ENCODE measurements at places on chromosomes 16 and 17. TPM values are rescaled to one million over a fixed set of nuclear protein-coding genes. Genes with fewer than 3 reads are reported as not detected.

DNA sequence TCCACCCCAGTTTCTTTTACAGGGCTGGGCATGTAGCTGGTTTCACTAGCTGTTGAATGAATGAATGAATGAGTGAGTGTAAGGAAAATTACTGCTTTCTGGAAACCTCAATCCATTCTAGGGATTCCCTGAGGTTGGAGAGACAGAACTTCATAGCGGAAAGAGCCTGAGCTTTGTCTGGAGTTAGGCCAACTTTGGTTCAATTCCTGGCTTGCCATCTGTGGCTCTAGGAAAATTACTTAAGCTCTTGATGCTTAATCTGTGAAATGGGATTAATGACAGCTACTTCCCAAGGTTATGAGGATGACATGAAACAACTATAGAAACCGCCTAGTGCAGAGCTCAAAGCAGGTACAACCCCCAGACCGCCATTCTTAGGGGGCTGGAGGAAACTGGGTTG is 76.3 kb upstream of the AXIN2 start:
- no peak overlapping the region for H3K4me3 ChIP-seq
- no peaks in the 10 kb centered on the region for H3K36me3 ChIP-seq
- H3K4me1 ChIP-seq, result no peaks in the 10 kb centered on the region
- no peak overlapping the region for H3K27ac ChIP-seq
- H3K27me3 ChIP-seq, result no peaks in the 10 kb centered on the region

DNA sequence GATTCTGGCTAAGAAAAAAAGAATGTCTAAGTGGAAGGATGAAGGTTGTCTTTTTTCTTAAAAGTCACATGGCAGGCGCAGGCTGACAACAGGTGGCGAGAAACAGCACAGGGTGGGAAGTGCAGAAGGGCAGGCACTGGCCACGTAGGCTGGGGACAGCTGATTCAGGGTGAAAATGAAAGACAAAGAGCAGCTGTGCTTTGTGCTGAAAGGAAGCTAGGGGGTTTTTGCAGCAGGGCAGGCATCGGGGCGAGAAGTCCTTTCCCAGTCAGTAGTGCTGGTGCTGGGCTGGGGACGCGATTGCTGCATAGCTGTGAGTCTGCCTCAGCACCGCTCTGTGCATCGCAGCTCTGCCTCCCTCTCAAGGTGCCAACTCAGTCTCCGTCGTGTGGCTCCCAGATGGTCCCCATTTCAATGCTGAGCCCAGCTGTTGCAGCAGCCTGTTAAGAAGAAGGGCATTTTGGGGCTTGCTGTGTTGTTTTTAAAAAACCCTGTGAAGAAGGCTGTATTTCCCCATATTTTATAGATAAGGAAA is 183.1 kb upstream of the CCL2 start:
- H3K27me3 ChIP-seq, result no peaks in the 10 kb centered on the region
- DNase-seq, result no peak
- no peaks in the 10 kb centered on the region for H3K4me1 ChIP-seq
- H3K36me3 ChIP-seq, result no peaks in the 10 kb centered on the region
- H3K27ac ChIP-seq, result no peak overlapping the region
- no peak overlapping the region for H3K4me3 ChIP-seq

GRCh38 chr16:50282010-50282538 is 15.7 kb downstream of the ADCY7 start:
- peaks cover 26% of the 10 kb centered on the region for H3K36me3 ChIP-seq
- DNase-seq, result peak; percentile 44
- H3K4me3 ChIP-seq, result peak overlapping the region; percentile 37
- peak overlapping the region; percentile 68 for H3K27ac ChIP-seq

Gene CMTM2
- total RNA-seq, result not detected

- DNase-seq, result no peak
- no peaks in the 10 kb centered on the region for H3K4me1 ChIP-seq
- no peak overlapping the region for H3K4me3 ChIP-seq
- H3K27me3 ChIP-seq, result no peaks in the 10 kb centered on the region
These were observed 828.3 kb upstream of the EEF2KMT start for GRCh38 chr16:5925850-5926249.

- H3K27ac ChIP-seq, result no peak overlapping the region
- H3K27me3 ChIP-seq, result no peaks in the 10 kb centered on the region
- no peak for DNase-seq
- peaks cover 6% of the 10 kb centered on the region for H3K36me3 ChIP-seq
- no peaks in the 10 kb centered on the region for H3K4me1 ChIP-seq
These were observed 280.4 kb downstream of the SLC39A11 start for GRCh38 chr17:72811976-72812687.

GRCh38 chr16:52805559-52806168 is 247.0 kb downstream of the CHD9NB start:
- H3K27me3 ChIP-seq, result no peaks in the 10 kb centered on the region
- no peak overlapping the region for H3K27ac ChIP-seq
- no peaks in the 10 kb centered on the region for H3K36me3 ChIP-seq
- no peaks in the 10 kb centered on the region for H3K4me1 ChIP-seq

DNA sequence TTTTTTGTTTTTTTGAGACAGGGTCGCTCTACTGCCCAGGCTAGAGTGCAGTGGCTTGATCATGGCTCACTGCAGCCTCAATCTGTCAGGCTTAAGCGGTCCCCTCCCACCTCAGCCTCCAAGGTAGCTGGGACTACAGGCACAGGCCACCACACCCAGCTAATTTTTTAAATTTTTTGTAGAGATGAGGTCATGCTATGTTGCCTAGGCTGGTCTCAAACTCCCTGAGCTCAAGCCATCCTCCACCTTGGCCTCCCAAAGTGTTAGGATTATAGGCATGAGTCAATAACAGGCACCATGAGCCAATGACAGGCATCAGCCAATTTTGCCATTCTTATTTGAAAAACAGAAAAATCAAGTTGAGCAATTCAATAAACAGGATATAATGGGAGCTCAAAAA is 125.0 kb downstream of the SPAG9 start:
- peaks cover 71% of the 10 kb centered on the region for H3K36me3 ChIP-seq
- no peak overlapping the region for H3K4me3 ChIP-seq
- no peaks in the 10 kb centered on the region for H3K27me3 ChIP-seq
- H3K27ac ChIP-seq, result no peak overlapping the region

DNA sequence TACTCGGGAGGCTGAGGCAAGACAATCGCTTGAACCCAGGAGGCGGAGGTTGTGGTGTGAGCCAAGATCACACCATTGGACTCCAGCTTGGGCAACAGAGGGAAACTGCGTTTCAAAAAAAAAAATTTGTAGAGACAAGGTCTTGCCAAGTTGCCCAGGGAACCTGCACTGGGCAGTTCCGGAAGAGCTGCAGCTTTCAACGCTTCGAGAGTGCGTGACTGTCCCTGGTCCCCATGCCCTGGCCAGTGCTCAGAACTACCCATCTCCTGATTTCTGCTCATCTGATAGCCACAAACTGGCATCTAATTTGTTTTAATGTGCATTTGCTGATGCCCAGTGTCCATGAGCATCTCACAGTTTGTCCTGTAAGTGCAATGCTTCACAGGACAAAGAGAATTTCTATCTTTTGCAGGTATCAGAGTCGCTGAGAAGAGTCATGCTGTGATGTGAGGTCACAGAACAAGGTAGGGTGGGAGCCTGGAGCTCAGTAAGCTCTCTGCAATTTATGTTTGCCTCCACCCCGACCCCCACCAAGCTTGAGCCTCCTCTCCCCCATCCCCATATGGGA is 3.9 kb downstream of the ACTG1 start:
- no peaks in the 10 kb centered on the region for H3K27me3 ChIP-seq
- peak overlapping the region; percentile 10 for H3K4me3 ChIP-seq
- no peak for DNase-seq
- H3K27ac ChIP-seq, result peak overlapping the region; percentile 56
- H3K4me1 ChIP-seq, result peaks cover 51% of the 10 kb centered on the region

DNA sequence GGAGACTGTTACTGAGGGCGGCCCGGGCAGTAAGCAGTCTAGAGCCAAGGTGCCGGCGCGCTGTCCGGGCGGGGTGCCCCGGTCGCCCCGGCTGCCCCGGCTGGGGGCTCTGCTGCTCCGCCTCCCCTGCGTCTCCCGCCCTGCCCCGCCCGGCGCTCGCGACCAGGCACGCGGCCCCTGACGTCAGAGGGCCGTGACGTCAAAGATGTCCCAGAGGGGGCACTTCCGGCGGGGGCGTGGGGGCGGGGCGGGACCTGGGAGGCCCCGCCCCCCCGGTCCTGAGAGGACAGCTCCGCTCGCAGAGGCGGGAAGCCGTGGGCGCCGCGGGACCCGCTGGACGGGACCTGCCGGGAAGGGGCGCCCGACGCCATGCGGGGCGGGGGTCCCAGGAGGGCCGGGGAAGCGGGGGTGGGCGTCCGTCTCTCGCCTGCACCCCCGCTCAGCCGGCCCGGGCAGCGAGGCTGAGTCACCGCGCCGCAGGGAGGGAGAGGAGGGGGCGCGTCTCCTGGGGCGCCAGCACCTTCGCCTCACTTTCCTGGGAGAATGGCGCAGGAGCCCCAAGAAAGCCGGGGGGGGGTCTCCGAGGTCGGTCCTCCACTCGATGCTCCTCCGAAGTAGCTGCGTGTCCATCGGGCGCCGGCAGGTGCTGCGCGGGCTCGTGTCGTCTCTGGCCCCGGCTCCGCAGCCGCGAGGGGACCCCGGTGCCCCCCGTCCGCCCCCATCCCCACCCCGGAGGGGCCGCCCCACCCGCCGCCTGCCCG is 4.4 kb upstream of the HIC1 start:
- peaks cover 23% of the 10 kb centered on the region for H3K4me1 ChIP-seq
- peaks cover 35% of the 10 kb centered on the region for H3K27me3 ChIP-seq
- H3K4me3 ChIP-seq, result peak overlapping the region; percentile 44
- peak; percentile 64 for DNase-seq

- peaks cover 4% of the 10 kb centered on the region for H3K36me3 ChIP-seq
- H3K27ac ChIP-seq, result no peak overlapping the region
- no peaks in the 10 kb centered on the region for H3K27me3 ChIP-seq
- H3K4me1 ChIP-seq, result no peaks in the 10 kb centered on the region
- no peak for DNase-seq
These were observed 200.7 kb downstream of the CCDC182 start for GRCh38 chr17:57544401-57544800.

DNA sequence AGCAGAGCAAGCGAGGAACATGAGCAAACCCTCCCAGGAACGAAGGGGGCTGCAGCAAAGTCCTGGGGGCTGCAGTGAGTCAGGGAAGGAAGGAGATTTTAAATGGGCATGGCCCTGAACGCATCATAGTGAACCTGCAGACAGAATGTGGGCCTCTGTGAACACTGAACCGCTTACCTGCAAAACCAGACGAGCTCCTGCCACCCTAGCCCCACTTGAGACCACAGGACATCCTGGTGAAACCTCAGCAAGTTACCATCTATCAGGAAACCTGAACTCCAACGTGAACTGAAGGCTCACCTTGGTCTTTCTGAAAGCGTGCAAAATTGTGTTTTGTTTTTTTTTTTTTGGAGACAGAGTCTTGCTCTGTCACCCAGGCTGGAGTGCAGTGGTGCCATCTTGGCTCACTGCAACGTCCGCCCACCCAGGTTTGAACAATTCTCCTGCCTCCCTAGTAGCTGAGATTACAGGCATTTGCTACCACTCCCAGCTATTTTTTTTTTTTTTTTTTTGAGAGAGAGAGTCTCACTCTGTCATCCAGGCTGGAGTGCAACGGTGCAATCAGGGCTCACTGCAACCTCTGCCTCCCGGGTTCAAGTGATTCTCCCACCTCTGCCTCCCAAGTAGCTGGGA is 30.8 kb downstream of the FANCA start:
- peak overlapping the region; percentile 15 for H3K4me3 ChIP-seq
- H3K4me1 ChIP-seq, result peaks cover 20% of the 10 kb centered on the region
- peak; percentile 47 for DNase-seq
- no peaks in the 10 kb centered on the region for H3K36me3 ChIP-seq
- no peaks in the 10 kb centered on the region for H3K27me3 ChIP-seq

DNA sequence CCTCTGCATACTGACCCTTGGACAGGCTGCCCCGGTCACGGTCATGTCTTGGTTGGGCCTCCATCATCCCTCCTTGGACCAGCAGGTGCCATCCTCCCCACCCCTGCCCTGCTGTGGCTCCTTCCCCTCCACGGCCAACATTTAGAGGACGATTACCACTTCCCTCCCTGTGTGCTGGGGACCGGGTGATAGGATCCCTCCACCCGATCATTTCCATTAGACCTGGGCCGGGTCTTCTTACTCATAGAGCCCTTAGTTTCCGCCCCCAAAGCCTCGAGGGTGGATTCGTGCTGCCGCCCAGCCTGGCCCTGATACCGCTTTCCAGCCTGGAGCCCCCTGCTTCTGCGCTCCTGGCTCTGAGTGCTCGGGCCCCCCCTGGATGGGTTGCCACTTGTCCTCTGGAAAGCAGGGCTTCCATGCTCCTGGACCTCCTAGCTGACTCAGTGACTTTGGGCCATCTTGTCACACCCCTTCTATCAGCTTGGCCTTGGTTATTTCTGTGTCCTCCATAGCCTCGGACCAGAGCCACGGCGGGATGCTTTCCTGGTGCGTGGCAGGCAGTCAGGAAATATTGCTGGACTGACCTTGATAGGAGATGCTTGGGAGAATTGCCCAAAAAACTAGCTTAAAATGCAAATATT is 171.4 kb downstream of the SEC14L1 start:
- H3K27me3 ChIP-seq, result peaks cover 11% of the 10 kb centered on the region
- no peak overlapping the region for H3K27ac ChIP-seq
- DNase-seq, result no peak
- H3K4me3 ChIP-seq, result no peak overlapping the region
- H3K4me1 ChIP-seq, result peaks cover 7% of the 10 kb centered on the region

Gene KRTAP4-4
- total RNA-seq, result not detected

DNA sequence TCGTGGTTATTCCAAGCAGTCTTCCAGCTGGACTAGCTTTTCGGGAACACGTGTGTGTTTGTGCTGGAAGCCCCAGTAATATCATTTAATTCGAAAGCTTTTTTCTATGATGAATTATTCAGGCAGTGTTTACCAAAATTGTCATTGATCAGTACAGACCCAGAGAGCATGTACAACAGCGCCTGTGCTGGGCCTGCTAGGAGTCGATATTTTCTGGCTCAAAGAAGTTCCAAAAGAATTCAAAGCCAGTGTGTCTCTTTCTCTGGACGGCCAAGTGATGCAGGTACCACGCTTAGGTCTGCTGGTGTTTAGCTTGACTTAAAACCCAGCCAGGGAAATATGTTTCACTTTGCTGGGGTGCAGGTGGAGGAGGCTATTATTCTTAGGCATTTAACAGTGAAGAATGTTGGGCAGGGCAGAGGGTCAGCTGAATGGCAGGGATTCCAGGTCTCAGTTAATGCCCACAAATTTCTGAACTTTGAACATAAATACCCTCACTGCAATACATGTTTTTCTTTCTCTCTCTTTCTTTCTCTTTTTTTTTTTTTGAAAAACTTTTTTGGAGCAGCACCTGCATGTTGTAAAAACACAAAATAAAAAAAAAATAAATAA is 401.3 kb downstream of the WWOX start:
- no peaks in the 10 kb centered on the region for H3K36me3 ChIP-seq
- no peak overlapping the region for H3K4me3 ChIP-seq
- DNase-seq, result no peak
- H3K27me3 ChIP-seq, result no peaks in the 10 kb centered on the region
- H3K4me1 ChIP-seq, result no peaks in the 10 kb centered on the region

Gene ADAM11
- 1.0 TPM for total RNA-seq

All from T-cell (primary cell).